Hematopoietic multipotent progenitor cell treated with erythropoietin and hydrocortisone succinate and interleukin-3 and kit ligand, for 15 days (in vitro differentiated cells): ENCODE measurements at places on chromosomes 16 and 17.

GRCh38 chr17:71251951-71252350 lies 868.9 kb upstream of the SOX9 start:
- no peak for DNase-seq

GRCh38 chr17:48814504-48814903 lies 2.5 kb downstream of the TTLL6 start:
- DNase-seq, result peak; percentile 69

GRCh38 chr16:78628461-78629045 lies 529.1 kb downstream of the WWOX start:
- no peak for DNase-seq

DNA sequence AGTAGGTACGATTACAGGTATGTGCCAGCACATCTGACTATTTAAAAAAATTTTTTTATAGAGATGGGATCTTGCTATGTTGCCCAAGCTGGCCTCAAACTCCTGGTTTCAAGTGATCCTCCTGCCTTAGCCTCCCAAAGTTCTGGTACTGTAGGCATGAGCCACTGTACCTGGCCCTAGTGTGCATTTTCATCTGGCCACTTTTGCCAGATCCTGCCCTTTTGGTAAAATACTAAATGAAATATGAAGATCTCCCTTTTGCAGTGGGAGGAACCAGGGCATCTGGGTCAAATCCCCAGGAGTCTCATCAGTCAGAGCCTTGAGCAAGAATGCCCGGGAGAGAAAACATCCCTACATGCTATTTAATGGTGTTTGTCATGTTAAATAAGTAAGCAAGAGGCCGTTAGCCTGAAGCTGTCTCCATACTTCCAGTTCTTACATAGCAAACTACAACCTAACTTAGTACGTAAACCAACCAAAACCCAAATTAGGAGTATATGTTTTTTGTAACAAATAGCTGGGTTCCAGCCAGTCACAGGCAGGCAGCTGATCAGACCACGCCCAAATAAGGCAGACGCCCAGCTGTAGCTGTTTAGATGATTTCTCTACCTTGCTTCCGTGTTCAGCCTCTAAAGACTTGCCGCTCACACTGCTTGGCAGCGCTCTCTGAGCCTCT lies 46.5 kb upstream of the CLEC18A start:
- DNase-seq, result peak; percentile 40

GRCh38 chr17:62321451-62321850 lies 58.9 kb upstream of the EFCAB3 start:
- no peak for DNase-seq

DNA sequence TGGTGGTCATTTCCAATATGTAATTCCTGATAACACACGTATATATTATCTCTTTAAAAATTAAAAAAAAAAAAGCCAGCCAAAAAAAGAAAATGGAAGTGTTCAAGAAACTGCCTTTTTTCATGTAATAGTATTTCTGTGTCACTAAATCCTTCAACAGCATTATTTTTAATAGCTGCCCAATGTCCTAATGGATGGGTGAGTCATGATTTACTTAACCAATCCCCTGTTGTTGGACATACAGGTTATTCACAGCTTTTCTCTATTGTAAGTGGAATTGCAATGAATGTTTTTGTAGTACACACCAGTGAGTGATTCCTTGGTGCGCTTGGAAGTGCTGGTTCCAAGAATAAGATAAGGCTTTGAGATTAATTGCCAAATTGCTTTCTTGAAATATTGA lies 124.9 kb downstream of the WWOX start:
- no peak for DNase-seq

DNA sequence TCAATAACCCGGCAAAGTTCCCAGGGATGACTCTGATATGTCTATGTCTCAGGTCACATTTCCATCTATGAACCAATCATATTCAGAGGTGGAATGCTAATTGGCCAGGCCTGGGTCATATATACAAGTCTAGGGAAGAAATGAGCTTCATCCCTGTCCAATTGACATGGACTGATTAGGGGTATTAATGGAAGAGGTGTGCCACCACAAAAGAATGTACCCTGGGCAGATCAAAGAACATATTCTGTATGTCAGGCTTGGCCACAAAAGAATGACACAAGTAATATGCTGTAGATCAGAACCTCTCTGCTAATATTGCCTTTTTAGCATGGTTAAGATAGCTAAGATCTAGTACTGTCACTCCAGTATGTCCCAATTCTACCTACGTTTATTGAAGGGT lies 6.7 kb downstream of the SLC35G3 start:
- no peak for DNase-seq

GRCh38 chr17:43368740-43369506 lies 29.9 kb upstream of the ARL4D start:
- peak; percentile 78 for DNase-seq

- no peak for DNase-seq
These were observed 18.2 kb downstream of the METTL9 start for GRCh38 chr16:21617607-21618006.

- no peak for DNase-seq
These were observed 32.0 kb upstream of the SNN start for GRCh38 chr16:11636172-11636721.

- no peak for DNase-seq
These were observed 26.9 kb upstream of the ZNF750 start for GRCh38 chr17:82866590-82867191.

GRCh38 chr17:45231481-45232116 lies 9.9 kb downstream of the FMNL1 start:
- DNase-seq, result no peak

DNA sequence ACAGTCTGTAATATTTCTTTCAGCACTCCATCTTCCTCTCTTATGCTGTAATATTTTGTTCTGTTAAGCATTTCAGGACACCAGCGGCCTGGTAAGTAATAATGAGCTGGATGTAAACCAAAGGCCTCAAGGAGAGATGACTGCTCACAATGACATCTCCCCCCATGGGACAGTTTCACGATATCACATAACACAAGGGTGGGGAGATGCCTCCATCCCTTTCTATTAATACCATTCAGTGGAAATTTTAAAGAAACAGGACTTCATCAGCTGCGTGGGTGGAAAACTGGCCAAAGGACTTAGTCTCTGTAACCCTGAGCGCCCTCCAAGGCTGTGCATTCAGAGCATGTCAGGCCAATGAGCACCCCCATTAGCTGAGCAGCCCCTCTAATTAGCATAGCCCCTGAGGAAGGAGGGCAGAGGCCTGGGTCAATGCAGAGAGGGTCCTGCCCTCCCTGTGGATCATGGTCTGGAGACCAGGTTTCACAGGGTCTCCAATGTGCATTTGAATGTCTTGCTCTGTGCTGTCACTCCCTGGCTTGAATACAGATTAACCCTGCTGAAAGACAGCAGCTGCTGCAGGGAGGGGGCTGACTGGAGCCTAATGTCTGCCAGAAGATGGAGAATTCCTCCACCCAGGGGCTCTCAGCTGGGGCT lies 156.4 kb downstream of the HS3ST2 start:
- no peak for DNase-seq
